ENCODE measurements at places on chromosomes 16 and 17.
A peak's percentile ranks its signal among the peaks of the same experiment; 100 is the strongest.

DNA sequence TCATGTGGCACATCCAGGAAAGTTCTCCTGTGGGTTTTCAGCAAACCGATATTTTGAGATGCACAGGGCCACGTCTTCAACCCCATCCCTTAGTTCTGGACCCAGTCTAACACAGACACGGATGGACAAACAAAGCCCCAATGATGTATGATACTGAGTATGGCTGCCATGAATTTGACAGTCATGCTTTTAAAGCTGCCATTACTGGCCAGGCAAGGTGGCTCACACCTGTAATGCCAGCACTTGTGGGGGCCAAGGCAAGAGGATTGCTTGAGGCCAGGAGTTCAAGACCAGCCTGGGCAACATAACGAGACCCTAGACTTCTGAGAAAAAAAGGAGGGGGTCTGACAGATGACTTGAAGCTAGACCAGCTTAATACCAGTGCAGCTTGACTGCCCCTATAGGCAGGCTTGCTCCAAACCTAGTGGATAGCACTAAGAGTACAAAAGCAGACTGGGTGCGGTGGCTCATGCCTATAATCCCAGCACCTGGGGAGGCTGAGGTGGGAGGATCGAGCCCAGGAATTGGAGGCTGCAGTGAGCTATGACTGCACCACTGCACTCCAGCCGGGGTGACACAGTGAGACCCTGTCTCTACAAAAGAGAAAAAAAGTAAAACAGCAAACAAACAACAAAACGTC lies 10.8 kb upstream of the ZNF629 start:
- peak; percentile 33 for DNase-seq

GRCh38 chr16:54164789-54165173 lies 121.8 kb downstream of the IRX3 start:
- no peak for DNase-seq

- peak; percentile 74 for DNase-seq
These were observed 2.3 kb downstream of the ARSG start for GRCh38 chr17:68293490-68294195.

DNA sequence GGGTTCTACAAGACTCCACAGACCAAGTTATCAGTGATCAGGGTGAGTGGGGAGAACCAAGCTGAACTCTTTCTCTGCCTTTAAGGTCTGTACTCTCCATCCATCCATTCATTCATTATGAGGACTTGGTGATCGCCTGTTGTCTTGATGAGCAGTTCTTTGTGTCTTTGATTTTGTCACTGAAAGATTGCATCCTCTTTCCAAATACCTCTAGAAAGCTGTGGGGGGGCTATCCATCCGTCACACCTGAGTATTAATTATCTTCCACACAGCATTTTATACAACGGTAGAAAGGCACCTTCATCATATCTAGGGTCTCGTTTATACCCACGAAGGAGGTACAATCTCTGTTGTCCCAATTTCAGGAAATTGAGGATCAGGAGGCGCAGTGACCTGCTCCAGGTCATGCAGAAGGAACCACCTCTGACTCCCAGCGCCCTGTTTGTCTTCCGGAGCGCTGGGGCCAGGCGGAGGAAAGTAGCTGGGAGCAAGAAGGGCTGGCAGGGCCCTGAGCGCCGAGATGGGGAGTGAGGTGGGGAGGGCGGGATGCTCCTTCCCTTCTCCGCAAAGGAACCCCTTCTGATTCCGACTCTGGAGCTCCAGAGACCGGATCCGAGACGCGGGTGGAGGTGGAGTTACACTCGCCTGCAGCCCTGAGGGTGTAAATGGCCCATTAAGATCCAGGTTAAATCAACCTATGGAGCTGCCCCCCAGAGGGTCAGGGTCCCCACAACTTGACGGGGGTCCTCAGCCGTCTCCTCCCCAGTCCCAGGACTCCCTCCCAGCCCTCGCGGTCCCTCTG lies 605 bp upstream of the ABAT start:
- DNase-seq: peak; percentile 60

DNA sequence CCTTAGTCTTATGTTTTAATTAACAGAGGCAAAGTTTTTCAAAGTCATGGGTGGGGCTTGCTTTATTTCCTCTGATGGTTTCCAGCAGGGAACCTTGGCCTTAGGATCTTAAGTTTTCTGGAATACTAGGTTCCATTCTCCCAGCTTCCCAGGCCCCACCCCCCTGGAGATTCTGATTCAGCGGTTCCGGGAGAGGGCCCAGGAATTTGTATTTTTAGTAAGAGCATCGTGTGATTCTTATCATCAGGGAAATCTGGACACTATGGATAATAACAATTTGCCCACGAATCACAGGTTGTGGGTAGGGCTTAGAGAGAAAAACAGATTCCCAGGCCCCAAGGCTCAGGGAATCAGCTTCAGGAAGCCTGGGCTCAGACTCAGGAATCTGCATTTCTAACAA lies 263.6 kb downstream of the NTN1 start:
- no peak for DNase-seq

- DNase-seq: no peak
These were observed 16.8 kb downstream of the CNTNAP4 start for GRCh38 chr16:76293980-76294379.

GRCh38 chr17:80292521-80292971 lies 31.9 kb downstream of the RNF213 start:
- peak; percentile 43 for DNase-seq

DNA sequence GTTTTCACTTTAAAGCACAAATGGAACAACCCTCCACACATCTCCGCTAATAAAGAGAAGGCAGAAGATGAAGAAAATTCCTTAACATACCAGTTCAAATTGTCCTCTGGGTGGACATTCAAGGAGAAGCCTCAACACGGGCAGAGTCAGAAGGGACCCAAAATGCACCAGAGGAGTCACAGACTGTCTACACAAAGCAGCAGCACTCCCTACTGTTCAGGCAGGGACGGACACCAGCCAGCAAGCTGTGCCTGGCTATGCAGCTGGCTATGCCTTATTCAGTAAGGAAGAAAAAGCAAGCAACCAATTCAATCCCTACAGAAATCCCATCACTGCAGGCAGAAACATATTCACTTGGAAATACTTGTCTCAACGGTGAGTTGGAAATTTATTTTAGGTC lies 8.1 kb downstream of the DNAJC7 start:
- DNase-seq: peak; percentile 28

GRCh38 chr16:19086322-19087199 lies 19.1 kb downstream of the COQ7 start:
- peak; percentile 89 for DNase-seq

DNA sequence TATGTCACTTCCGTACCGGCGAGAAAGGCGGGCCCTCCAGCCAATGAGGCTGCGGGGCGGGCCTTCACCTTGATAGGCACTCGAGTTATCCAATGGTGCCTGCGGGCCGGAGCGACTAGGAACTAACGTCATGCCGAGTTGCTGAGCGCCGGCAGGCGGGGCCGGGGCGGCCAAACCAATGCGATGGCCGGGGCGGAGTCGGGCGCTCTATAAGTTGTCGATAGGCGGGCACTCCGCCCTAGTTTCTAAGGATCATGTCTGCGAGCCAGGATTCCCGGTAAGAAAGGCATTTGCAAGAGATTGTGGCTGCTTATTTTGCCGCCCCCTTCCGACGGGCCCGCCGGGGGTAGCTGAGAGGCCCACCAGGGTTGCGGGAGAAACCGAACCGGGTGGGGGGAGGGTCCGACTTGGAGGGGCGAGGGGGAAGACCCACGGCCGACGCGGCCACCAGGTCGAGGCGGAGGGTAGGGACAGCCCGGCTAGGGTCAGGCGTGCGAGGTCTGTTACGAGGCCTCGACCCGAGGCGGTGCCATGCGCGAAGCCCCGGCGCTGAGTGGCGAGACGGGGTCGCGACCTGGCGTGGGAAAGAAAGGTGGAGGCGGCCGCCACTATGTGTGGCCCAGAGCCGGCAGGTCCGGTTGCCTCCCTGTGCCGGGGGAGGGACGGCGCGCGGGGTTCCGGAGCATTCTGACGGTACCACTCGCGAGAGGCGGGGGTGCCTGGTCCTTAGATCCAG lies 6.7 kb upstream of the CD68 start:
- DNase-seq: peak; percentile 99

DNA sequence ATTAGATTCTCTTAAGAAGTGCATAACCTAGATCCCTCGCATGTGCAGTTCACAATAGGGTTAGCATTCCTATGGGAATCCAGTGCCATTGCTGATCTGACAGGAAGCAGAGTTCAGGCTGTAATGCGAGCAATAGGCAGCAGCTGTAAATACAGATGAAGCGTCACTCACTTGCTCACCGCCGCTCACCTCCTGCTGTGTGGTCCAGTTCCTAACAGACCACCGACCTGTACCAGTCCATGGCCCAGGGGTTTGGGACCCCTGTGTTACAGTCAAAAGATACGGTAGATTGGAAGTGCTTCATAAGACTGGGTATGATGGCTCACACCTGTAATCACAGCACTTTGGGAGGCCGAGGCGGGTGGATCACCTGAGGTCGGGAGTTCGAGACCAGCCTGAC lies 2.8 kb downstream of the STAT5A start:
- DNase-seq: no peak

DNA sequence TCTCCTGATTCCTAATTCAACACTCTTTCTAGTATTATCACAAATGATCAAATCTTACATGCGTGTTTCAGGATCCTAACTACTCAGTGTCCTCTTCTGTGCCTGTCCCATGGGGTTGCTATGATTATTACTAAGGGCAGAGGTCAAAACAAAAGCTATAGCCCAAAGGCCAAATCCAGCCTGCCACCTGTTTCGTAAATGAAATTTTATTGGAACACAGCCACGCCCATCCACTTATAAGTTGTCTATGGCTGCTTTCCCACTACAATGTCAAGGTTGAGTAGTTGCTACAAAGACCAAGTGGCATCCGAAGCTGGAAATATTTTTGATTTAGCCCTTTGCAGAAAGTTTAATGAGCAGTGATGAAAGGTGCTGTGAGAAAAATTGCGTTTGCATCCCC lies 336.6 kb downstream of the TMEM114 start:
- DNase-seq: no peak

- no peak for DNase-seq
These were observed 30.6 kb downstream of the RNF43 start for GRCh38 chr17:58386708-58387107.

DNA sequence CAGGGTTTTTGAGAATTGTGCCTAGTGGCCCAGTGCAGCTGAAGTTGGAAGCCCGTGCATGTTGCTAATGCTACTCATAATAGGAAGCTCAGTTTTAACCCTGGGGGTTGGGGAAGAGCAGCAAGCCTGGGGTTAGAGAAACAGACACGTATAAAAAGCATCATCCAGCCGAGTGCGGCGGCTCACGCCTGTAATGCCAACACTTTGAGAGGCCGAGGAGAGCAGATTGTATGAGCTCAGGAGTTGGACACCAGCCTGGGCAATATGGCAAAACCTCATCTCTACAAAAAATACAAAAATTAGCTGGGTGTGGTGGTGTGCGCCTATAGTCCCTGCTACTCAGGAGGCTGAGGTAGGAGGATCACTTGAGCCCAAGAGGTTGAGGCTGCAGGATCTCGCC lies 2.3 kb upstream of the CLUH start:
- no peak for DNase-seq

DNA sequence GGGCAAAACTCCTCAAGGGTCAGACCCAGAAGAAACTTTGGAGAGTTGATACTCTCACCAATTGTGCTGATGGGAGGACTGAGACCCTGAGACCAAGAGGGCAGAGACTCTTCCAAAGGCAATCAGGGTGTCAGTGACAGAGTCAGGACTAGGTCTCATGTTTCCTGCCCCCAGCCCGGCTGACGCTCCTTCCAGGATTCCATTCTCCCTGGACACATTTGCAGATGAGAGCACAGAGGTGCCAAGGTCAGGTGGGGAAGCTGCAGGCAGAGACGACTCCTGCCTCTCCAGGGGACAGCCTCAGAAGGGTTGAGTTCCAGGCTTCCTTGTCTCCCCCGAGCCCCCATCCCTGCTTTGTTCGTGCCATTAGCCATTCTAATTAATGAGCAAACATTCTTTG lies 174.1 kb downstream of the WSCD1 start:
- no peak for DNase-seq

DNA sequence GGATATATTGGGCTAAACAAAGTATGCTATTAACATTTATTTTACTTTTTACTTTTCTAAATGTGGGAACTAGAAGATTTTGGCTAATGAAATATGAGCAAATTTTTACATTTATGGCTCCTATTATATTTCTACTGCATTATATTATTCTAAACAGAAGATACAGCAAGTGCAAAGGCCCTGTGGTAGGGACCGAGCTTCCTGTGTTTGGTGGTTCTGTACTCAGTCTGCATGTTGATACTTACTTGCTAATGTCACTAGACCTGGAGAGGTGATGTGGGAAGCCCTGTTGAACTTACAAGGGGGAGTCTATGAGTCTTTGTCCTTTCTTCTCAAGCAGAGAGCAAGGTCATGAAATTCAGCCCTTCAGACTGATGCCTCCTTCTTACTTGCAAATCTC lies 10.0 kb upstream of the IRX3 start:
- no peak for DNase-seq

All from neural progenitor cell (in vitro differentiated cells).